ENCODE measurements at places on chromosomes 5 and 9.

DNA sequence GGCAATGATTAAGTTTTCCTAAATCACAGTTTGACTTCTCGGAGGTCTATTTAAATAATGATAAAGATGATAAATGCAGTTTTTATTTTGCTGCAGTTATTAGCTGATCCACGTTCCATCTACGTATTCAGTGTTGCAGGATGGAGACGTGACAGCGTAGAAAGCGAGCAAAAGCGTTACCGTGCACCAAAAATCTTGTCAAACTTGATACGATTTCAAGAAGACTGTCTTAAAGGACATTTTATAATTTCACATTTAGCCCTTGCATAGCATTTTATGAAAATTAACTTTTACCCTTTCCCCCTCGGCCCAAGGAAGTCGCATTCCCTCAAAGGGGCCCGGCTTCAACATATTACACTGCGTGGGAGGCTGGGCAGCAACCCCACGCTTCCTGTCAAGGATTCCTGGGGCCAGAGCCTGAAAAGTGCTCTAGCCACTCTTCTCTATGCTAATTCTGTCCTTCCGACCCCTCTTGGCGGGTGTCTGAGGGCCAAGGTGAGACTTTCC, 7.1 kb upstream of the PURA start:
- DNase-seq: no peak

DNA sequence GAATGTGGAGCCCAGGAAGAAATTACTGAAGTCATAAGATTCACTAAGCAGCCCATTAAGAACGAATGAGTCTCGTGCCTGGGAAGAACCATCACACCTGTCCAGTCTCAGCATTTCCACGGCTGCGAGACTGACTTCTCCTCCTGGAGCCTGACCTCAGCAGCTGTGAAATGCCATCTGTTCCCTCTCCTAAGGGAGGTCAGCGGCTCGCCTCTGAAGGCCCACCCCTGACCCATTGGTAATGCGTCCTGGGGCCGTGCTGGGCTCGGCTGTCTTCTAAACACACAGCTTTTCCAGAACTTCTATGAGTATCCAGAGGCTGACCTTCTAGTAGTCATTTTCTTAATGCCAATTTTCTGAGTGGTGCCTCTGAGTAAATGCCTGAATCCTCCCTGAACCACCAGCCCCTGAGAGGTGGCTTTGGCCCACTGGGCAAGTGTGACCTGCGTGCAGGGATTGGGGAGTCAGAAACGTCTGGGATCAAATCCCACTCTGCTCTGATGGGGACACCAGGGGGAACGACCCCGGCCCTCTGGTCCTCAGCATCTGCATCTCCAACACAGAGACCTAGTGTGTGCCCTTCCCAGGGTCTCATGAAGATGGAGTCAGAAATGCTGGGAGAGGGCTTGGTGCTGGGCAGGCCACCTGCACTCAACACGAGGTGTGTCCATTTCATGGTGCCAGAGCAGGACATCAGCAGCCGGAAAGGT, 5.7 kb downstream of the SLC6A3 start:
- DNase-seq: no peak

DNA sequence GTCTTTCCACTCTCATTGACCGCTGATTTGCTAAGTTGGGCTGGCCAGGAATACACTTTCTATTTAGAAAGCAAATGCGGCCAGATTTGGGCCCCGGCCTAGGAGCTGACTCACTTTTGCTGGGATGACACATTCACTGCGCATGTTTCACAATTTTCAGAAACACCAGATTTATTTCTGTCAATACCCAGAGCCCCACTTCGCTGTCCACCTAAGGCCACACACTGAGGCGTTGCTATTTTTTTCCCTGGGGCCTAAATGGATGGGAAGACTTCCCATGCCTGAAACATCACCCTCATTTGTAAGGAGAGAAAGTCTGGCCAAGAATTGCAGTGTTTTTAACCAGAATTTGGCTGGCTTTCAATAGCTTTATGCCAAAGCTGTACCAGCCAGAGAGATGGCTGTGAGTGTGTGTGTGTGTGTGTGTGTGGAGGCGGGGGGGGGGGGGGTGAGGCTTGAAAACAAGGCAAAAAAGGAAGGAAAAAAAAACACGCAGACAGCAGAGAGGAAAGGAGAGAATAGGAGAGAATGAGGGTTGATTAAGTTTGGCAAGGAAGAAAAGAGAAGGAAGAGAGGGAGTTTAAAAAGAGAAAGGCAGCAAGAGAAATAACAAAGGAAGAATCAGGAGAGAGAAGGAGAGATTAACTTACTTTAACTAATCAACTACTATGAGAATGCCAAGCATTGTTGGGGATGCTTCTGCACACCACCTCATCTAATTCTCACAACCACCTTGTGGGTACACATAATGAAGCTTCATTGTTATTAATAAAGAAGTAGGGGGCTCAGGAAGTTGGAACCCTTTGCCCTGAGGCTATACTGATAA, 261.4 kb upstream of the KLF4 start:
- no peak for DNase-seq

GRCh38 chr9:134283111-134283515, 43.1 kb upstream of the RXRA start:
- no peak for DNase-seq

DNA sequence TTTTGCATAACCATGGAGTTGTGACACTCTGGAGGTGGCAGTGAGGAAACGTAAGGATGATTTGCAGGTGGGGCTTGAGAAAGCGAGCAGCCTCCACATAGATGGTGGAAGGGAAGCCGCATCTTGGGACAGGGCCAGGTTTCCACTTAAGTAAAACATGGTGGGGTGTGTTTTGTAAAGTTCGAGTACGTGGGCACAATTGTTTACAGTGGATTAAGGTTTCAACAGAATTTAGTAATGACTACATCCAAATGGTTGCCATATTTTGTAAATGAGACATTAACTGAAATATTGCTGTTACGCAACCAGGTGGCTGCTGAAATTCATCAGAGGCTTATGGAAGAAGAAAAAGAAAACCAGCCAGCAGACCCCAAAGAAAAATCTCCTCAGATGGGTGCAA, 85.4 kb upstream of the IL7R start:
- DNase-seq: no peak

DNA sequence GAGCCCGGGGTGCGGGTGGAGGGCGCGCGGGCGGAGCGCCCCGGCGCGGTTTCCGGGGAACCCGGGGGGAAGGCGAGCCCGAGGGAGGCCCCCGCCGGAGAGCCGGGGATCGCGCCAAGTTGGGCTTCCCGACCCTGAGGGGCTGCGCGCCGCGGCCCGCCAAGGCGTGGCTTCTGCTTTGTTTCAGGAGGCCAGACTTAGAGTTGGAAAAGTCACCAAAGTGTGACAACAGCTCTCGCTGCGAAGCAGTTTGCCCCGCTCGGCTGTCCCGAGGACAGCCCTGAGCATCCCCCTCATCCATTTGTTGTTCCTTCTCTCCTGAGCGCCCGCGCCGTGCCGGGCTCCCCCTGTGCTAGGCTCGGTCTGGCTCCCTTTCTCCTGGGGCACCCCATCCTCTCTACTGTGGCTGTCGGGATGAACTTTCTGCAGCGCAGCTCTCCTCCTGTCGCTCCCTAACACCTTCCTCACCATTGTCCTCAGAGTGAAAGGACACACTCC, 410 bp downstream of the GLIPR2 start:
- no peak for DNase-seq

DNA sequence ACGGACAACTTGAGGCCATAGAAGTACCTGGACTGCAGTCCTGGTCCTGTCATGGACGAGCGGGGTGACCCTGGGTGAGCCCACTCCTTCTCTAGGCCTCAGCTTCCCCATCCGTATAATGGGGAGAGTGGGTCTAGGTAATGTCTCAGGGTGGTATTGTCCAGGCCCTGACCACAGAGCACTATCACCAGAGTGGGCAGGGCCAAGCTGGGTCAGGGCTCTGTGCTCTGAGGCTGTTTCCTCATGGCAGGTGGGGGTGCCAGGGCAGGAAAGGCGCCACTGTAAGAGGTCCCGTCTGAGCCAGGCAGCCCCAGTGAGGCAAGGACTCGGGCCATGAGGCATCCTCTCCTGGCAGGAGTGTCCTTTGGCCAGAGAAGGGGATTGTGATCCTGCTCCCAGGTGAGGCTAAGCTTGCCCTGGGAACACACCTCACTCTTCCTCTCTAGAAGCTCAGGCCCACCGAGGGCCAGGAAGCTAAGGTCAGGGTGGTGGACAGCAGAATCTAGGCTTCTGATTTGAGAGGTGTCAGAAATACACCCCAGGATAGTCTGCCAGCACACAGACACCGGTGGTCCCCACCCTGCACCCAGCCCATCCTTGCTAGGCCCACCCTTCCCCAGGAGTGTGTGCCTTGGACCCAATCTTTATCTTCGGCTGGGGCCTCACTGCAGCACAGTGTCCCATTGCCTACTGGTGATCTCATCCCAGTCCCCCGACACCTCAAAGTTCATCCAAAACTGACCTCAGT, 1.5 kb upstream of the MYOZ3 start:
- DNase-seq: no peak

GRCh38 chr9:133163504-133164172, at the start of gene GBGT1:
TSS of gene GBGT1 (minus strand) at chr9:133163914. CDS start at chr9:133162412, 1,502 bp downstream.
- DNase-seq: no peak

- DNase-seq: no peak
These were observed 62.0 kb upstream of the GARNL3 start for GRCh38 chr9:127202461-127203169.

Measured in activated T-helper 1 cell treated with anti-CD3 and anti-CD28 coated beads, Interleukin-2, amount 50 U/mL, for 16 hours (primary cell).